ENCODE measurements at places on chromosomes 11 and 22.

DNA sequence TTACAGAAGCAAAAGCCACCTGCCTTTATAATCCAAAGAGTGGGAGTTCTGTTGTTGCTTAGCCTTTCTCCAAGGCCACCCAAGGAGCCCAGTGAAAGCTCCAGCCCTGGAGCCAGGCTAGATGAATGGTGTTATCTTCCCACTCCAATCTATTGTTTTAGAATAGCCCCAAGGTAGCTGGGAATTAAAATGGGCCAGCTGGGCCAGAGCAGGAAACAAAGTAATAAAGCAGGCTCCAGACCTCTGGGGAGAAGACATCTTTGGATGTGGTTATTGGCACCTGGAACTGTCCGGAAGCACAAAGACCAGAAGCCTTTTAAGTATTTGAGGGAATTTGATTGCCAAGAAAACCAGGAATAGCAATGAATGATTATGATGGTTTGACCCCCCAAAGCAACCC is 8.8 kb downstream of the C11orf96 start:
- DNase-seq, result no peak

DNA sequence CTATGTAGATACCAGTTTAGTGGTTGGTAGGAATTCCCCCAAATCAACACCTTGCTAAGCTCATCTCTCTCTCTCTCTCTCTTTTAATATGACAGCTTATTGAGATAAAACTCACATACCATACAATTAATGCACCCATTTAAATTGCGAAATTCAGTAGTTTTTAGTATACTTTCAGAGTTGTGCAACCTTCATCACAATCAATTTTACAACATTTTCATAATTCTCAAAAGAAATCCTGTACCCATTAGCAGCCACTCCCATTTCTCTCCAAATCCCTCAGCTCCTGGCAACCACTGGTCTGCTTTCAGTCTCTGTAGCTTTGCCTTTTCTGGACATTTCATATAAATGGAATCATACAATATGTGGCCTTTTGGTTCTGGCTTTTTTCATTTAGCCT is 13.3 kb downstream of the NNMT start:
- no peak for DNase-seq

GRCh38 chr11:111001986-111002611 is 243.4 kb upstream of the POU2AF2 start:
- DNase-seq, result no peak

DNA sequence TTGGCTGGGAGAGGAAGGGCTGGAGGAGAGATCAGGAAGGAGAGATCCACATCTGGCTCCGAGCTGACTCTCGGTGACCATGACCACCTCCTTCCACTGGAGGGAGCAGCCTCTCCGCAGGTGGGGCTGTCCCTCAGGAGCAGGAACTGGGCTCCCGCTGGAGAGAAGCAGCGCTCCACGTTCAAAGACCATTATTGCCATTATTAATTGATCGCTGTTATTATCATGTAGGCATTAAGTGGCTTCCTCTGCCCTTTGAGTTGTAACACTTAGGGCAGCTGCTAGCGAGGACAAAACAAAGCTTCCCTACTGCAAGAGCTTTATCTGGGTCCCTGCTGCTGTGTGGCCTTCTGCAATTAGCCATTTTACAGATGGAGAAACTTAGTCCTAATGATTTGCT is 251.9 kb downstream of the ST3GAL4 start:
- no peak for DNase-seq

- no peak for DNase-seq
Measured at GRCh38 chr11:112318184-112318591, 57.5 kb upstream of the PLET1 start.

Measured in CD4-positive, alpha-beta T cell treated with Interleukin-15 for 4 hours (primary cell).